ENCODE measurements at places on chromosomes 4 and X.

GRCh38 chrX:57156397-57157049 lies 19.3 kb upstream of the SPIN2A start:
- DNase-seq = no peak

- no peak for DNase-seq
These were observed 172.5 kb downstream of the PCDH18 start for GRCh38 chr4:137359691-137360315.

DNA sequence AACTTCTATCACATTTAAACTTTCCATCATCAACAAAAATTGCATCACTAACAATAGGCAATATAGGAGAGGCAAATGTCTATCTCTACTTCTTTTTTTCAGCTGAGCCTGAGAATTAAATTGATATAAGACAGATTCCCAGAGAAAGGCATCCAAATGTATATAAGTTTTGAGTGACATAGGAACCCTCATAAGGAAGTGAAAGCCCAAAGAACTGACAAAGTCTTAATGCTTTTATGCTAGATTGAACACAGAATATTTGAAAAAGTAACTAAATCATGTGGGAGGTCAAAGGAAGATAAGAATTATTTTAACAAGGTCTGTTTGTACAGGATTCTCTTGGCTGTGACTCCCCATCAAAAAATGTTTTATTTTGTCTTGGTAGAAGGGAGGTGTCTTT lies 714.9 kb downstream of the GRXCR1 start:
- DNase-seq = no peak

DNA sequence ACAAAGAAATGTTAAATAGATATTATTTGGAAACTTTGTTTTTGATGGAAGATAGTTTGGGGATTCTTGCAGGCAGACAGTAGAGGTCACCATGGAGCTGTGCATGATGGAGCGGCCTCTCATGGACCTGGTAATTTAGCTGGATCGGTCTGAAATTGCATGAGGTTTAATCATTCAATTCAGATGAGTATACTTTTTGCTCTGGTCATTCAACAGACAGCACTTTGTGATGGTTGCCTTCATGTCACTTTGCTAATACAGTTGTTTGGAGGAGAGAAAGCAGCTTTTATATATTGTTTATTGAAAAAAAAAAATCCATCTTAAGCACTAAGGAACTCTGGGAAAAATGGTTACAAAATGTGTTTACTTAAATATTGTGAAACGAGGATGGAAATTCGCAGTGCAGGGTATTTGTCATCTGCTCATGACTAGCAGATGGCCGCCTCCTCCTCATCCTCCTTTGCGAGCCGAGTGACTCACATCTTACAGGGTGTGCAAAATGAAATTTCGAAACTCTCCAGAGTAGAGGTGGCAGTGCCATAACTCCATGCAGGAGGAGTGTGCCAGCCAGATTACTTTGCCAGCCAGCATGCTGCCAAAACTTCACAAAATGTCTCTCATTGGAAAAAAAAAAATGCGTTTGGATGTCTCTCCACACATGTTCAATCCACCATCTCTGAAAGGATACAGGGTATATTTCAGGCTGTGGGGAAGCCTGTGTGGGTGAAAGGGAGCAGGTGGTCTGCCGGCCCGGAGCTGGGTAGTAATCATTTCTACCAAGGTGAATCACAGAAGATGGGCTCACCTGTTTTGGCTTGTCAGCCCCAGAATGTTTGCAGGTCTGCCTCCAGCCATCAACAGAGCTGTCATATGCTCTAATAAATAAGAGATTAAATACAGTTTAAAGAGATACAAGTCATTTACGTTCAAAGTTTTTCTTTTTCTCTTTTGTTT lies 314.9 kb upstream of the DIPK2B start:
- DNase-seq = no peak

DNA sequence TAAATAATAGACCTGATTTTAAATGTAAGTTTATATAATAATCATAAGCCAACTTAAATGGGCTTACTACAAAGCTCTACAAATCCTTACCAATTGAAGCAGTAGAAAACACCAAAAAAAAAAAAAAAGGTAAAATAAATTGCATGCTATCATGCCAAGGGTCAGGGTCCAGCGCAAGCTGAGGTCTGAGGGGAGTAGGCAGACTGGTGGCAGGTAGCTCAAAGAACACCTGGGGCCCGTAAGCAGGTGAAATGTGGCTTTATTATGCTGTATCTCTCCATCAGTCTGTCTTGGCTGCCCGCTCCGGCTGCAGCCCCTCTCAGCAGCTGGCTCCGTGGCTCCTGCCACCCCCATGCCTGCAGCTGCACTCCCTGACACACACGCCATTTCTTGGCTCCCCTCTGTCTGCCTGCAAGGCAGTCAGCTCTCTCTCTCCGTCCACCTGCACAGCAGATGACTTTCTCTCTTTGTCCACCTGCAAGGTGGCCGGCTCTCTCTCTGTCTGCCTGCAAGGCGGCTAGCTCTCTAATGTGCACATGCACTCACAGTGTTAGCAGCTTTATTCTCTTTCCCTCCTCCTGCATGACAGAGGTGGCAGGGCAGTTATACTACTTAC lies 209.4 kb upstream of the UGT8 start:
- no peak for DNase-seq

DNA sequence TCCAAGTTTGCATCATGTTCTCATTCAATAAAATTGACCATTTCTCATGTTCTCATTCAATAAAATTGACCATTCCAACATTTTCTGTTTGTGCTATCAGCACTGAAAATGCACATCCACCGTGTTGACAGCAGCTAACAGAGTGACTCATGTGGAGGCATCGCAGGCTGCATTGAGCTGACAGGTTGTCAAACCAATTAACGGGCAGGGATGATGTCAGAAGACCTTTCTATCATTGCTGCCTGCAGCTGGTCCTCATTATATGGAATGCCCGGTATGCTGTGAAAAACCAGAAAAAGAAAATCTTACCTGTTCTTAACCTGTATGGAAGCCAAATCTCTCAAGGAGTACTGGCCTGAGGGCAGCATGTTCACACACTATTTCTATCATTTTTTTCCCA lies 202.0 kb downstream of the SMIM20 start:
- no peak for DNase-seq

DNA sequence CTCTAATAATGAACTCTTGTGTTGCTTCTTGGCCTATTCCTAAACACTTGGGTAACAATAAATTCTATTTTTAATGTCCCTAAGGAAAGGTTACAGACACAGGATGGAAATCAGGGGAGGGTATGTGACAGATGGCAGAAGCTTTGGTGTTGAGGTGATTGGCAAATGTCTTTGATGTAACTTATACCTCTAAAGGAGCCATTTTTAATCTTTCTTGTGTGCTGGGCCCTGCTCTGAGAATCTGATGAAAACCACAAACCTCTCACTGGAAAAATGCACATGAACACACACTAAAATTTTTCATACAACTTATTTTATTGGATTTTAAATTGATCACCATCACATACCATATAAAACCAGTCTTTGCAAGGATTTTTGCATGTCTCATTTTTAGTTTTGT lies 17.7 kb downstream of the FRYL start:
- no peak for DNase-seq

All from stimulated activated CD8-positive, alpha-beta memory T cell treated with anti-CD3 and anti-CD28 coated beads, Interleukin-12 subunit alpha, Interleukin-12 subunit beta, amount 100 ng/mL, for 1 hour (primary cell).